HepG2 (cell line): ENCODE measurements at places on chromosomes 7 and 10. TPM values are rescaled to one million over a fixed set of nuclear protein-coding genes. Genes with fewer than 3 reads are reported as not detected.

Gene CDC14C
- 0.09 TPM in 1 of 2 replicates, not detected in the other for total RNA-seq

Gene IQUB
- total RNA-seq, result 0.07 and 0.31 TPM in 2 replicates

Gene ACSM6
- not detected in 2 replicates for total RNA-seq

Gene EEPD1
- 10.0 and 10.1 TPM in 2 replicates for total RNA-seq

Gene NT5C2
- total RNA-seq, result 40.6 and 51.5 TPM in 2 replicates
